NAMALWA (cell line): ENCODE measurements at places on chromosomes 6 and 20.

DNA sequence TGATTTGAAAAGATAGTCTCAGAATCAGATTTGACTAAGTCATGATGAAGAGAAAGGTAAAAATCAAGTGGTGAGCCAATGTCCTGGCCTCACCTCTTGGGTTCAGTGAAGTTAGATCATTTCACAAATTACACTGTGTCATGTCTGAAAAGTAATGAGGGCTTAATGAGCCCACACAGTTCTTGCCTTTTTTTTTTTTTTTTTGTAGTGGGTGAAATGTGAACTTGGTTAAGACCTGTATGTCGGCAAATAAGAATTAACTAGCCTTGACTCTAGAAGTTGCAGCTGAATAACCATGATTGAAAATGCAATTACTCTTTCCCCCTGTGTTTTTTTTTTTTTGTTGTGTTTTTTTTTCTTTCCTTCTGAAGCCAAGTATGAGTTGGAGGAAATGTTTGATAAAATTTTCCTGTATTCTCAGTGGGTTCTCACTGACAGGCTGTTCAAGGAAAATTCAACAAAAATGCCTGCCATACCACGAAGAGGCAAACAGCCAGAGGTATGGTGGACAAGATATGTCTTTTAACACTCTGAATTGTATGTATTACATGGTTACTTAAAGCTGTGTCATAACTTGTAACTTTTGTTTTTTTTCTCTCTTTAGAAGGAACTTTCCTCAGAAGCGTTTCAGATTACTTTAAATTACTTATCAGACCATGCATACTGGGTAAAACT lies 135.2 kb upstream of the MLIP start:
- no peak for DNase-seq

DNA sequence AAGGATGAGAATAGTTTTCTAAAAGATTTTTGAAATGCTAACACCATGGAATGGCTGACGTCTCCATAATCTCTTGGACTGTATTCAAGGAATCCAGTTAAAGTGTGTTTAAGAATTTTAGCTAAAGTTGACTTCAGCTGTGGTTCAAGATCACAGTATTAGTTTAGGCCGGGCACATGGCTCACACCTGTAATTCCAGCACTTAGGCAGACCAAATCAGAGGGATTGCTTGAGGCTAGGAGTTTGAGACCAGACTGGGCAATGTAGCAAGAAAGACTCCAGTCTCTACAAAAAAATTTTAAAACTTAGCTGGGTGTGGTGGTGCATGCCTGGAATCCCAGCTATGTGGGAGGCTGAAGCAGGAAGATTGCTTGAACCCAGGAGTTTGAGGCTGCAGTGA lies 68.2 kb downstream of the RFPL4B start:
- DNase-seq: no peak

GRCh38 chr6:145544041-145544440 lies 191.3 kb downstream of the EPM2A start:
- no peak for DNase-seq

GRCh38 chr6:15887491-15888461 lies 224.9 kb upstream of the DTNBP1 start:
- DNase-seq: peak; percentile 63

DNA sequence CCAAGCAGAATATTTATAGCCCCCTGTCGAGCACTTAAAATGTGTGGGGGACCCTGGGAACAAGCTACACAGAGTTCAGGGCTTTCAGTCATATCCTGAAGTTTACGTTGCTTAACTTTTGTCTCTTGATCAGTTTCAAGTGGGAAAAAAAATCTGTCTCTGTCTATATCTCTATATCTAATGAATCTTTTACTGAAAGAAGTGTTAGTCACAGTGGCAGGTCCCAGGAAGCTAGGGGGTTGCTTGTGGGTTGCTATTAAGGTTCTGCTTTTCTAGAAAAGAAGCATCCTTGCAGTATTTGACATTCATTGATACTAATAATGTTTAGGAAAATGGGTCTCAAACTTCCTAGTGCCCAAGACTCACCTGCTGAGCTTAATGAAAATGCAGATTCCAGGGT lies 76.7 kb upstream of the CLDN20 start:
- no peak for DNase-seq

- DNase-seq: no peak
These were observed 176.2 kb upstream of the PROKR2 start for GRCh38 chr20:5492937-5493336.

DNA sequence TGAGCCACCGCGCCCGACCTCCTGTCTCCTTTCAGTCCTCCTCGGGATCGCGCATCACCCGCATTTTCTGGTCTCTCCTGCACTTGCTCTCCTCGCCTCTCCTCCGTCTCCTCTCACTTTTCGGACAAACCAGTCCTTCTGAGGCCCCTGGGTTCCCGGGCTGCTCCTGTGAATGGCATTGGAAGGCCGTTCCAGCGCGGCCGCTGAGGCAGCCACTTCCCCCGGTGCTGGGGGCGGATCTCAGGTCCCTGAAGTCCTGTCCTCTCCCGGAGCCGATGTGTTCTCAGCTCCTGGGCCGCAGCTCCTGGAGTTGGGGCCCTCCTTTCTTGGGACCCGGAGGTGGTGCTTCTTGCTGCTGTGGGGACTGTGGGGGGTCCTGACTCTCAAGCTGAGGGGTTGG lies 803 bp downstream of the MICB start:
- DNase-seq: no peak

- no peak for DNase-seq
These were observed 28.6 kb downstream of the DIDO1 start for GRCh38 chr20:62897666-62898065.

DNA sequence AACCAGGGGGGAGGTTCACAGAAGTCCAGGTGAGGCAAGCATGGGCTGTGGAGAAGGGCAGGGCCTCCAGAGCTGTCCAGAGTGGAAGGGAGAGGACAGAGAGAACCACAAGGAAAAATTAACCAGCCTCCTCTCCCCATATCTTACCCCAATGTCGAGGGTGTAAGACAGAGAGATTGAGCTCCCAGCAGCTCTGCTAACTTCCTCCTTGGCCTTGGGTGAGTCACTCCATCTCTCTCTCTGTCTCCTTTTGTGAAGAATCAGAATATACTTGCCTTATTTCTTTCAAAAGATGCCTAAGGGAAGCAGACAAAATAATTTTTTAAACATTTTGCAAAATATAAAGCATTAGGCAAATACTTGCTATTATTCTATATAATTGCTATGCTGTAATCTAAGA lies 58.3 kb upstream of the IYD start:
- DNase-seq: no peak

DNA sequence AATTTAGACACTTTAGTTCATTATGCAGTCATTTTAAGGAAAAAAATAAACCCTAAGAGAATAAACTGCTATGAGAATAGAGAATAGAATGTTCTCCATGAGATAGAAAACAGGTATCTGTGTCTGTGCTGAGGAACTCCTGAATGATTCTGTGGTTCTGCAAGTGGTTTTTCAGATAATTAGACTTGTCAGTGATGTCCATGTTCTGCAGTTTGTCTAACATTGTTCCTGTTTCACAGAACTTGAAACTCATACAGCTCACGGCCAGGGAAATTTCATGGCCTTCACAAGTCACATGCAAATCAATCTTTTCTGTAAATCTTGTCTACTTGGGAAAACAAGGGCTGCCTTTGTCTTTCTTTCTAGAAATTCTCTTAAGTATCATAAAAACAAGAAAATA lies 73.4 kb upstream of the HMGCLL1 start:
- no peak for DNase-seq

DNA sequence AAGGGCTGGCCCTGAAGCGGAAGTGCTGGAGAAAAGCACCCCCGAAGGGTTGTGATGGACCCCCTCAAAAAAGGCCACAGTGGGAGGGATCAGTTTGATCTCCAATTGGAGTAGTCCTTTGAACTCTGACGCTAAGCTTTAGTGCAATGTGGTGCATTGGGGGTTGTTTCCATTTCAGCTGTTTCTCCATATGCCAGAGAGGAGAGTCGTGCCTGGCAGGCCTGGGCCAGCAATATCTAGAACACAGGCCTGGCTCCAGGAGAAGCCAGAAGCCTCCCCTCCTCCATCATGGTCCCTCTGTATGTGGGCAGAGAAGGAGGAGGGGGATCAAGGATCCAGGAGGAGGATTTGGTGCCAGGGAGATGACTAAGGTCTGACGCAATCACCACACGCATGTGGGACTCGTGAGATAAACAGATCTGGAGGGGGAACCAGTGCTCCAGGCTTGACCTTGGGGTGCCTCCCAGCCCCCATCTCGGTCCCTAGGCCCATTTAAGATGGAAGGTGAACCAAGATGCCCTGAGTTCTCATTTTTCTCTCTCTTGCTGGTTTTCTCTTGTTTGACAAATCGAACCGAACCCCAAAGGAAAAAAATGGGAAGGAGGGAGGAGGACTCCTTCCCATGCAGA lies 517.4 kb upstream of the JARID2 start:
- DNase-seq: no peak

DNA sequence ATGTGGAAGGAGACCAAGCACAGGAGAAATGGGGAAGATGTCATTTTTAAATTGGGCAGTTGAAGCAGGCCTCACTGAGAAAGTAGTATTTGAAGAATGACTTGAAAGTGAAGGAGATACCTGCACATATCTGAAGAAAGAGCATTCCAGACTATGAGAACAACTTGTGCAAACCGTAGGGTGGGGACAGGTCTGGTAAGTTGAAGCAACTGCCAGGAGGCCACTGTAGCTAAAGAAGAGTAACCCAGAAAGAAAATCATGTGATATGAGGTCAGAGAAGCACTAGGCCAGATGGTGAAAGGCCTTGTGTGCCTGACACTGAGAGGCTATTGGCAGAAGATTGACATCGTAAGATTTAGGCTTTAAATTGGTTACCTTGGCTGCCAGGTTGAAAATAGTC lies 4.7 kb upstream of the SUPT3H start:
- no peak for DNase-seq

DNA sequence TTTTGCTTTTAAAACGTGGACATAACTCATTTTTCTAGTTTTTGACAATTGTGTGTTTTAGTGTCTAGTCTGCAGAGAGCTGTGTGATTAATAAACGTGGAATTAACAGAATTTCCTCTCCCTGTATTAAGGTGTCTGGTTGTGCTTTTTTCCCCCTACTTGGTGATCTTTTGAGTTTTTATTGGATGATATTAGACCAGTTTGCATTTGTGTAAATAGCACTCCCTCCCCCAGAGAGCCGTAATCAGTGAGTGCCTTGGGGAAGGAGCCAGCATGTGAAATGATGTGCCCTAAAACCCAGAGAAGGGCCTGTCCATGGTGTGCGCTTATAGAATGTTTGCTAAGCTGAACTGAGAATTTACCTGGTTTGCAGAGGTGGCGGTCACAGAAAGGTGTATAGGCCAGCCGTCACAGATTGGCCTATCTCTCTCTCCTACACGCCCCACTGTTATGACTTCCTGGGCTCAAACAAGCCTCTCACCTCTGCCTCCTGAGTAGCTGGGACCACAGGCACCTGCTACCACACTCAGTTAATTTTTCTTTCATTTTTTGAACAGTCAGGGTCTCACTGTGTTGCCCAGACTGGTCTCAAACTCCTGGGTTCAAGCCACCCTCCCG lies 42.4 kb downstream of the ALDH5A1 start:
- DNase-seq: no peak

GRCh38 chr6:157268396-157268795 lies 54.9 kb downstream of the TMEM242 start:
- no peak for DNase-seq

DNA sequence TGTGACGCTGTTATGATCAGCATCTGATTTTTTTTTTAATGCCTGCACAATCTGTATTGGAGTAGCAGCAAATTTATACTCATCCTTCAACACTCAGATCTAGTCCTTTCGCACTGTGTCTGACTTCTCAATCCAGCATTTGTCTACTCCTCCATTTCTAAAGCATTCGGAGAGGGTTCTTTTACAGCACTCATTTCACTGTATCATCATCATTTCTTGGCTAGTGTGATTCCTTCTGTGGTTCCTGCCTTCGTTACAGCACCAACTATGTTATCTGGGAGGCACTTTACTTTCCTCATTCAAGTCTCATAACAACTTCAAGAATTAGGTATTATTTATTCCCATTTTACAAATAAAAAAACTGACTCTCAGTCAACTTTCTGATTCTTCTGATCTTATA lies 18.0 kb downstream of the NUDT3 start:
- no peak for DNase-seq

DNA sequence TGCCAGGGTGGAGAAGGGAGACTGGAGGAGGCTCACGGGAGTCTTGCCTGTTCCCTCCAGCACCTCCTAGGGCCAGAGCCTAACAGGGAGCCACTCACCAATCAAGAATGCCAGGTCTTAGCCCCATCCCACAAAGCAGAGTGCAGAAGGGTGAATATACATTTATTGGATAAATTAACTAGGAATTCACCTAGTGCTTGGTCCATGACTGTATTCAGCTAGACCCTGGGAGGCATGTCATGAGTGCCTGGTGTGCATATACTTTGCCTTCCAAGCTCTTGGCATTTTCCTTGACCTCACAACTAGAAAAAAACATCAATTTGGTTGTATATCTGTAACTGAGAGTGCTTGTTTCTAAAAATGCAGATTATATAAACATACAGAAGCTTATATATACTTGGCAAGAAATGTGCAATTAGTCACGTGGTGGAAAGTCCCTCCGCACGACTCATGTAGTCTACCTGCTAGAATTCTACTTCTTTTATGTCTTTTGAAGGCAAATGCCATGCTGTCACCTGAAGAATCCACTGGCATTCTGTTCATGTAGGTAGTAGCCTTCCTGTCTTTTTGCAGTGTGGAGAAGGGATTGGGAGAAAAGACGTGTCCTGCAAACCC lies 991.0 kb downstream of the KIF16B start:
- DNase-seq: no peak

DNA sequence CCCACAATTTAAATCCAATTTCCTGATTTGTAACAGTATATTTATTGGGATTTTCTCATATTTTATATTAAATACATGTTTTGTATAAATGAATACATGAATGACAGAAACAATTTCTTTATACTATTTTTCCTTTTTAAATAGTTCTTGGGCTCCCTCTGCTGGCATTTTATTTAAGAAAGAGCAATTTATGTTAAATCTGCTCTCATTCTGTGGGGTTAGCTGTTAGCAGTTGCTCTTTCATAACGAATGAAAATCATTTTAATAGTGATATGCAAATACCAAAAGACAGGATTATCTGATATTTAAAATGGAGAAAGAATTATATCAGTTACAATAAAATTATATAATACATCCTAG lies 118.3 kb downstream of the RALGAPA2 start:
- peak; percentile 59 for DNase-seq
